PC-3 (cell line): ENCODE measurements at places on chromosomes 5 and 9.

GRCh38 chr5:82364497-82364896 is 86.3 kb upstream of the RPS23 start:
- peak overlapping the region; percentile 97 for H3K27ac ChIP-seq
- peaks cover 22% of the 10 kb centered on the region for H3K4me1 ChIP-seq
- H3K4me3 ChIP-seq = no peak overlapping the region

DNA sequence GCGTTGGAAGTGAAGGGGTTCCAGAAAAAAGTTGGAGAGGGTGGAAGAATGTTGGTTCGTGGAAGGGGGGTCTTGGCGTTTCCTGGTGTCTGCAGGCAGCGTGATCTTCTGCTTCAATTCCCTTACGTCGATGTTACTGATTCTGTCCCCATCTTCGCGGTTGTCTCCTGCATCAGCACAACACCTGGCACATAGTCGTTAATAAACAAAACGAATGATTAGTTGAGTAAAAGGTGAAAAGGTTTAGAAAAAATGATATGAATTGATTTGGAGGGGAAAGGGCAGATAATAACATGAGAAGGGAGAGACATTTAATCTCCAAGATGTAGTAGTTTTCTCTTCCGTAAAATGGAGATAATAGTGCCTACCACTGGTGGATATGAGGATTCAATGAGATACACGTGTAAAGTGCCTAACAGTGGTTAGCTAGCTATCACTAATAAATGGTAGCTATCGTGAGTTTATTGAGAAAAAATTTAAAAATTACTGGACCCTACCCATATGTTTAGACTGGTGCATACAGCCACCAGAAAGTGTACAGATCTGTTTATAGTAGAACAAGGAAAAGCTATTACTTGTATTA is 556 bp downstream of the MTREX start:
- peak overlapping the region; percentile 87 for H3K27ac ChIP-seq
- peak overlapping the region; percentile 82 for H3K4me3 ChIP-seq

- no peak overlapping the region for H3K27ac ChIP-seq
- no peaks in the 10 kb centered on the region for H3K4me1 ChIP-seq
- H3K27me3 ChIP-seq = no peaks in the 10 kb centered on the region
- H3K36me3 ChIP-seq = no peaks in the 10 kb centered on the region
Measured at GRCh38 chr5:120778491-120779484, 314.7 kb downstream of the PRR16 start.

DNA sequence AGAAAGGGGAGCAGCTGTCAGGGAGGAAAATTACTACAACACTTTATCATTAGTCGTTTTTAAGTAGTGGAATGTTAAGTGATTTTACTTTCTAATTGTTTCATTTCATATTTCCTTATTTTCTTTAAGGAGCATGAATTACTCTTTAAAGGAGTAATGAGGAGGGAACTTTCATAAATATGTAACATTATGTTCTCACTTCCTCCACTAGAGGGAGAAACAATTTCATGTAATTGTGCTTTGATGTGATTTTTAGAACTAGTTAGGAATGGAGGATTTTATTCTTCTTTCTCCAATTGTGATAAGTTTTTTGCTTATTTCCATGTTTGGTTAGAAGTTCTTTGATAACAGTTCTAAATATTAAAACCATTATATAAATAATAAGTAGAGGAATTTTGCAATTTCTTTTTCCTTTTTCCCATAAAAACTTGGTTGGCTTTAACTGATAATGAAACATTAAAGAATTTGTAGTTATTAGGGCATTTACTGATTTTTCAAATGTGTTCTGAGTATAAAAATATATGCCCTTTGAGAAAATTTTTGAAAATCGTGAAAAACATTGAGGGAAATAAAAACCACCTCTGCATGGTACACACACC is 25.6 kb downstream of the CEP78 start:
- H3K27ac ChIP-seq = no peak overlapping the region
- peaks cover 8% of the 10 kb centered on the region for H3K36me3 ChIP-seq
- no peak overlapping the region for H3K4me3 ChIP-seq

DNA sequence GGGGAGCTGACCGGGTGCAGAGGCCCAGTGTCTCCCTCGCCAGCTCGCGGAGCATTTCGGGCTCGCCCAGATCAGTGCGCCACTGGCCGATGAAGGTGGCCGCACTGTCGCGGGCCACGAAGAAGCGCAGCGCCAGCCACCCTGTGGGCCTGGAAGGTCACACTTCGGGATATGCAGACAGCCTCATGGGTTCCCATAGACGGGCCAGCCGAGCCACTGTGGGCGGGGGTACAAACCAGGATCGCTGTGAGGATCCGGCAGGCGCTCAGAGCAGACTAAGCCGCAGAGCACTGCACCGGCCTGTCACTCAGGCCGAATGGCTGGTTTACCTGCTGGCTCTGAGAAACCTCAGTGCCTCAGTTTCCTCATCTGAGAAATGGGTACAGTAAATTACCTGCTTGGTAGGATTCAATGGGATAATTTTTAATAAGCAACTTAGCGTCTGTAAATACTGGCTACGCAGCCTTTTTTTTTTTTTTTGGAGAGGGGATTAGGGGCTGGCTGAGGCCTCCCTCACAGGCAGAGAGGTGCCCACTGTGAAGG is 64.0 kb upstream of the IGFBPL1 start:
- H3K4me3 ChIP-seq = no peak overlapping the region
- no peaks in the 10 kb centered on the region for H3K36me3 ChIP-seq
- H3K27ac ChIP-seq = no peak overlapping the region
- no peak for DNase-seq

GRCh38 chr9:129236441-129237145 is 58.5 kb upstream of the IER5L start:
- peak overlapping the region; percentile 47; the same call in 1 of the 2 replicates for H3K4me3 ChIP-seq
- H3K27me3 ChIP-seq = no peaks in the 10 kb centered on the region
- no peaks in the 10 kb centered on the region for H3K36me3 ChIP-seq
- no peak for DNase-seq

GRCh38 chr5:180910735-180911134 is 11.8 kb downstream of the BTNL8 start:
- peak; percentile 36 for DNase-seq
- H3K27me3 ChIP-seq = no peaks in the 10 kb centered on the region
- no peak overlapping the region for H3K4me3 ChIP-seq
- no peak overlapping the region for H3K27ac ChIP-seq
- no peaks in the 10 kb centered on the region for H3K36me3 ChIP-seq

DNA sequence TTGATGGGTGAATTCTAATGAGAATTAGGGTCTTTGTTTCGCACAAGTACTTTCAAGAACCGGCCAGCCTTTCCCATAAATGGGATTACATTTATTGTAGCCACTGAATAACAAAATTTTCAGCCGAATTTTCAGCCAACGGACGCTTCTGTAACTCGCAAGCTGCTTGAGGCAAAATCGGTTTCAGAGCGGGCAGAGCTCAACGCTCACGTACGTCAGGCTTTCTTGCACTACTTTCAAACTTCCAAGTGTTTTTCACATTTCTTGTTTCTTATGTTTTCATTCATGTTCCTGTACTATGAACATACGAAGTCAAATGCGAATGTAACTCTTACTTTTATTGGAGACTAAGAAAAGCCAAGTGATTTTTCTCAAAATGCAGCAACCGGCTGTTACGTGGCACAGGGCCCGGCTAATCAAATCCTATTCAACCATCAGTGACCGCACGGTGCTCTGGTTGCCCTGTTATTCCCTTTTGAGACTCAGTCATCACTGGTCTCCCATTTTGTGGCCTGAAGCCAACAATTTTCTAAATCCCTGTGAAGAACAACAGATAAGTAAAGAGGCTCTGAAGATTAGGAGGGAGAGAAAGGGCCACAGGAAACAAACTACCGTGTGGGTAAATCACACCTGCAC is 68.5 kb downstream of the SLC28A3 start:
- no peak for DNase-seq
- no peaks in the 10 kb centered on the region for H3K36me3 ChIP-seq
- no peak overlapping the region for H3K27ac ChIP-seq
- H3K27me3 ChIP-seq = peaks cover 7% of the 10 kb centered on the region; the same call in 1 of the 2 replicates
- no peak overlapping the region for H3K4me3 ChIP-seq

DNA sequence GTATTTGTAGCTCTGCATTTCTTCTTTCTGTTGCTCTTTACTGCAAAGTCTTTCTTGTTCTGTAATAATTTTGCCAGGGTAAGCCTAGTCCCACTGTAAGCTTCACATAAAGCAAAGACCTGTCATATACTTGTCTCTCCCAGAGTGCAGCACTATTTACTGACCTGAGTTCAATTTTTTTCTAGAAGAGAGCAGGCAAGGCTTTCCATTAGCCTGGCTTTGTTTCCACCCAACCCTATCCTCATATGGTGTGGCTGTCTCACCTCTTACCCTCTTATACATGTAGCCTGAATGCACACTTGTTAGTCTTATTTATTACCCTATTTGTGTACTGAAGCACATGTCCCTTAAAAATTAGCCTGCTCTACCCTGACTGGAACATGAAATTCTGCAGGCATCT is 170.4 kb downstream of the EFNA5 start:
- H3K4me3 ChIP-seq = no peak overlapping the region
- no peak overlapping the region for H3K27ac ChIP-seq
- DNase-seq = no peak
- peaks cover 11% of the 10 kb centered on the region for H3K4me1 ChIP-seq
- H3K27me3 ChIP-seq = no peaks in the 10 kb centered on the region

GRCh38 chr5:60084226-60084625 is 190.7 kb upstream of the PDE4D start:
- no peaks in the 10 kb centered on the region for H3K4me1 ChIP-seq
- no peaks in the 10 kb centered on the region for H3K36me3 ChIP-seq
- H3K27ac ChIP-seq = no peak overlapping the region

GRCh38 chr9:96667363-96667728 is 12.2 kb upstream of the PRXL2C start:
- no peaks in the 10 kb centered on the region for H3K36me3 ChIP-seq
- no peaks in the 10 kb centered on the region for H3K27me3 ChIP-seq
- H3K4me3 ChIP-seq = no peak overlapping the region
- no peak overlapping the region for H3K27ac ChIP-seq
- no peak for DNase-seq

DNA sequence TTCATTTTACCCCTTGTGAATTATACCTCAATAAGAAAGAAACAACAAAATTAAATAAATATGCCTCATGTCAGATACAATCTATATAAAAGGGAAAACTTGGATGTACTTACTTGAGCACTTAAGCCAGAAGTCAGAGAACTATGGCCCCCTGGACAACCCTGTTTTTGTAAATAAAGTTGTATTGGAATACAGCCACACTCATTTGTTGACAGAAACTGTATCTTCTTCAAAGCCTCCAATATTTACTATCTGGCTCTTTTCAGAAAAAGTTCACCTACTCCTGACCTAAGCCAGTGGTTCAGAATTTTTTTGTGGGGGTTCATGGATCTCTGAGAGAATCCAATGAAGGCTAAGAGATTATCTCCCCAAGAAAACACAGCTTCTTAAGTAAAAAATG is 45.3 kb upstream of the RASEF start:
- no peak overlapping the region for H3K4me3 ChIP-seq
- H3K27me3 ChIP-seq = no peaks in the 10 kb centered on the region
- no peak for DNase-seq
- H3K36me3 ChIP-seq = no peaks in the 10 kb centered on the region
- H3K4me1 ChIP-seq = no peaks in the 10 kb centered on the region

DNA sequence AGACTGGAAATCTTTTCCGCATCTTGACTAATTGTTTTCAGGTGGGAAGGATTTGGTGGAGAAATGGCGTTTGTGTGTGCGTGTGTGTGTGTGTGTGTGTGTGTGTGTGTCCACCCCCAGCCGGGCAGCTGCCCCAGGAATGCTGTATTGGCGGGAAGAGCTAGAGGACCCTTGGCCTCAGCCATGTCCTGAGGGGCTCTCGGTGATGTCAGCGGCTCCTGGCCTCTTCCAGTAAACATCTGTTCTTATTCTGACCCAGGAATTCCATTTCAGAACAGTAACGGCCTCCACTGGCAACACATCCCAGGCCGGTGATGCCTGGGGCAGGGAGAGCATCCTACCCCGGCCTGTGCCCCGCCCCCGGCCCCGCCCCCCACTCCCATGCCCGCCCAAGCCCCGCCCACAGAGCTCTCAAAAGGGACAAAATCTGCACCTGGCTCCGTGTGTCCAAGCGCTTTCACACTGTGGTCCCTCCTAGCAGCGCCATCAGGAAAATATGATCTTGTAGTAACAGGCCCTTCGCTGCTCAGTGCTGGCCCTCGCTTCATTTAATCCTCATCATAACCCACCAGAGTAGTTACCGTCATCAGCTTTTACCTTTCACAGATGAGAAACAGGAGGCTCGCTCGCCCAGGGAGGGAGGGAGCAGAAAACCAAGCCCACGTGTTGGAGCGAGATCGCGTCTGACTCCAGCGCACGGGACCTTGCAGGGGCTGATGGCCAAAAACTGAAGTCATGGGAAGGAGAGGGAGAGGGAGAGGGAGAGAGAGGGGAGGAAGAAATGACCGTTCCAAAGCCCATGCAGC is 18.9 kb downstream of the ADAMTS2 start:
- H3K27ac ChIP-seq = no peak overlapping the region
- no peaks in the 10 kb centered on the region for H3K36me3 ChIP-seq
- peaks cover 61% of the 10 kb centered on the region for H3K27me3 ChIP-seq
- no peak overlapping the region for H3K4me3 ChIP-seq
- no peak for DNase-seq

- no peaks in the 10 kb centered on the region for H3K4me1 ChIP-seq
- no peaks in the 10 kb centered on the region for H3K36me3 ChIP-seq
- peak; percentile 4 for DNase-seq
Measured at GRCh38 chr5:27639005-27639612, 600.7 kb upstream of the CDH9 start.

GRCh38 chr5:103210952-103211351 is 47.6 kb upstream of the MACIR start:
- DNase-seq = no peak
- no peaks in the 10 kb centered on the region for H3K27me3 ChIP-seq
- no peak overlapping the region for H3K4me3 ChIP-seq
- 0 out of 2 replicates have a peak, but pooled peaks cover 1% of the 10 kb centered on the region for H3K4me1 ChIP-seq
- no peak overlapping the region for H3K27ac ChIP-seq

DNA sequence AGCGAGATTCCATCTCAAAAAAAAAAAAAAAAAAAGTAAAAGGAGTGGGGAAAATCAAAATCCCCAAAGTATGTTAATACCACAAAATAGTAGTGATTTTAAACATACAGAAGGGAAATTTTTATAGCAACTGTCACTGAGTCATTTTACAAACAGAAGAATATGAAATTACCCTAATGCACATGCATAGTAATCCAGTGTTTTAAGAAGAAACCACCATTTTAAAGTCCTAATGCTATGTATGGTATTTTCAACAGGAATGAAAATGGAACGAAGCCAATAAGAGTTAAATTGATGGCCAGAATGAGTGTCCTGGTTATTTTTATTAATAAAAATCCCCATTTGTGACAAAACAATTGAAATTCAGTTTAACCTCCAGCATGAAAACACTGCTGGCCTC is 26.7 kb upstream of the NXNL2 start:
- no peak for DNase-seq
- no peaks in the 10 kb centered on the region for H3K36me3 ChIP-seq
- no peak overlapping the region for H3K4me3 ChIP-seq

DNA sequence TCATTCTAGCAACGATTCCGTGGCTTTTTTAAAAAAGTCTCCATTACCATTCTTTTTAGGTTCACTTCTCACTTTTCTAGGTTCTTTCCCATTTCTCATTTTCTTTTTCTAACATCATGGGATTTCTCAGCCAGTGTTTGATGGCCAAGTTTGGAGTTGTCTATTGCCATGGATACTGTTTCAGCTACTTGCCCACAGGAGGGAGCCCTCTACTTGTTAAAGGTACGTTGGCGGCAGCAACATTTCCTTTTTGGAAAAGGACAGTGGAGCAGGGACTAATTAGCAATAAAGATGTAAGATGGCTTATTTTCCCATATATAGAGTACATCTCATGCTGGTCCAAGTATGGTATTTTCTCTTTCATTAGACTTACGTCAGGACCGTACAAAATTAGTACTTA is 2257.5 kb upstream of the C9orf72 start:
- no peaks in the 10 kb centered on the region for H3K27me3 ChIP-seq
- H3K4me3 ChIP-seq = no peak overlapping the region
- DNase-seq = peak; percentile 52
- H3K4me1 ChIP-seq = no peaks in the 10 kb centered on the region
- H3K36me3 ChIP-seq = no peaks in the 10 kb centered on the region
- no peak overlapping the region for H3K27ac ChIP-seq
